SK-MEL-5 (cell line): ENCODE measurements at places on chromosomes 1 and 21.

- DNase-seq, result no peak
These were observed 17.5 kb downstream of the KPNA6 start for GRCh38 chr1:32125313-32125712.

DNA sequence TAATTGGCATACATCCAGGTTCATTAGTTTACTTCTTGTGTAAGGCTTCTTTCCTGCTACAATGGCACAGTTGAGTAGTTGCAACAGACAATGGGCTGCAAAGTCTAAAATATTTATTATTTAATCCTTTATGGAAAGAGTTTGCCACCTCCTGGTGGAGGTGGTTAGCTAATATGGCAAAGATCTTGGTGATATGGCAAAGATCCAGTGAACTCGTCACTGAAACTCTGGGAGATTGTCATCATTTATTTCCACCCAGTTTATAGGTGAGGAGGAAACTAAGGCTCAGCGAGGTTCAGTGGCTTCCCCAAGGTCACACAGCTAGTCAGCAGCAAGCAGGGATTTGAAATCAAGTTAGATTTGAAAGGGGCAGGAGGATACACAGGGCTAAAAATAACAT, 16.1 kb upstream of the IFFO2 start:
- DNase-seq, result peak; percentile 45

GRCh38 chr1:55320891-55321290, 105.7 kb upstream of the USP24 start:
- DNase-seq, result no peak

DNA sequence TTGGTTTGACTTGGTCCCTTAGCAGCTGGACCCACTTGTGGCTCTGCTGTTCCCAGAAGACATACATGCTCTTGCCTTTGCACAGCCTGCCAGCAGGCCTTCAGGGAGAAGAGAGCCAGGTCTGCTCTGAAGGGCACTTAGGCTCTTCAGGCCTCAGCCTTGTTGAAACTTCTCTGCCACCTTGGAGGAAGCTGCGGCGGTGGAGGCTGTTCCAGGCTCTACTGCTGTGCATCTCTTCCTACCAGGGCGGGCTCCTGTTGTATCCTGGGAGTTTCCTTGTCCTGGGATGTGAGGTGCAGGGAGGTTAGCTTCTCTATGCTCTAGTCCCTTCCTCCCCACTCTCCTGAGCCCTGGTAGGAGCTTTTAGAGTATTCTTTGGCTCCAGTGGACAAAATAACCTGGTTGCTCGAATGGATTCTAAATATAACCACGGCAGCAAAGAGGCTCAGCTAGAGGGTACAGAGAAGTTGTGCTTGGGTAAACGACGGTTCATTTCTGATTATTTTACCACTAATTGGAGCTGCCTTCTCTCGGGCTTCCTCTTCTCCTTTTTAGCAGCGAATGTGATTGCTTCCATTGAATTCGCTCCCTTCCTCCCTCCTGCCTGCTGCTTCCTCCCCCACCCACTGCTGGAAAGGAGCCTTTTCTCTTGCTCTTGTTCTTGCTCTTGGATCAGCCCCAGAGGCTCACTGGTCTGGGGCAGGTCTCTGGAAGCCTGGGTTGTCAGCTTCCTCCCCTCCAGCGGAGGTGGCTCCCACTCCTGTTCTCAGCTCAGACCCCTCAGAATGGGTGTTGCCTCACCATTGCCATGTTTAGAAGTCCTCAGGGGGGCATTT, 126.6 kb upstream of the CACNA1E start:
- DNase-seq, result no peak

DNA sequence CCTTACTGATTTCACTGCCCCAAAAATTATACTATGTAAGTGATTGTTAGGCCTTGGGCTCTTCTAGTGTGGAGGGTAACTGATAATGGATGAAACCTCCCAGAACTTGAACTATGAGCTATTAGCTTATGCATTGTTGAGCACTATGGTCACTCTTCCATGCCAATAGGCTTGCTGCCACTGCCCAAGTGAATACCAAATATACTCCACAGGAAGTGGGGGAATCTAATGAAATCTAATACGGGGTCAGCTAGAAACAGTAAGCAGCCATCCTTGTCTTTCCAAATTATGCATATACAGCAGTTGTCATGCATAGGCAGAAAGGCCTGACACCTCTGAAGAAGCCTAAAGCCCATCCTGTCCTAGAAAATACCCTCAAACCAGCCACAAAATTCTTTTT, 198.7 kb upstream of the PTBP2 start:
- no peak for DNase-seq

DNA sequence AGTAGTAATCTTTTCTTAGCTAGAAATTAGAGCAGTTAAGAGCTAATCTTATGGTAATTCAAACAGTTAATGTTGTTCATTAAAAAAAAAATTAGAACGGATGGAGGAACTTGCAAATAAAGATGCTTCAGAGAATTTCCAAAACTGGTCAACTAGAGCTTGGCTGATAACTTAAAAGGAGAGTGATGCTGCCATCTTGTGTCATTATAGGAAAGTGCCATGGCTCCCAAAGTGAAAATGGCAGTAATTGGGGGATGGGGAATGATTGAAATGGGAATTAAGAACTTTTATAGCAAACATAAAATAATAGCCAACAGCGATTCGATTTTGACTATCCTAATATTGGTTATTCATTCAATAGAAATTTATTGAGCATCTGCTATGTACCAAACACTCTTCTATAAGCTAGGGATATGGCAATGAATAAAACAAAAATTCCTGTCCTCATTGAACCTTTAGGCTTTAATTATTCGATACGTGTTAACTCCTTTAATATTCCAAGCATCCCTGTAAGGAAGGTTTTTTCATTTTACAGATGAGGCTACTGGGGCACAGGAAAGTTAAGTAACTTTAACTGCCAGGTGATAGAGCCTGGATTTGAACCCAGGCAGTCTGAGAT, 5.7 kb upstream of the PLPP3 start:
- peak; percentile 66 for DNase-seq

GRCh38 chr1:119007339-119007669, 19.2 kb upstream of the TBX15 start:
- DNase-seq, result no peak

DNA sequence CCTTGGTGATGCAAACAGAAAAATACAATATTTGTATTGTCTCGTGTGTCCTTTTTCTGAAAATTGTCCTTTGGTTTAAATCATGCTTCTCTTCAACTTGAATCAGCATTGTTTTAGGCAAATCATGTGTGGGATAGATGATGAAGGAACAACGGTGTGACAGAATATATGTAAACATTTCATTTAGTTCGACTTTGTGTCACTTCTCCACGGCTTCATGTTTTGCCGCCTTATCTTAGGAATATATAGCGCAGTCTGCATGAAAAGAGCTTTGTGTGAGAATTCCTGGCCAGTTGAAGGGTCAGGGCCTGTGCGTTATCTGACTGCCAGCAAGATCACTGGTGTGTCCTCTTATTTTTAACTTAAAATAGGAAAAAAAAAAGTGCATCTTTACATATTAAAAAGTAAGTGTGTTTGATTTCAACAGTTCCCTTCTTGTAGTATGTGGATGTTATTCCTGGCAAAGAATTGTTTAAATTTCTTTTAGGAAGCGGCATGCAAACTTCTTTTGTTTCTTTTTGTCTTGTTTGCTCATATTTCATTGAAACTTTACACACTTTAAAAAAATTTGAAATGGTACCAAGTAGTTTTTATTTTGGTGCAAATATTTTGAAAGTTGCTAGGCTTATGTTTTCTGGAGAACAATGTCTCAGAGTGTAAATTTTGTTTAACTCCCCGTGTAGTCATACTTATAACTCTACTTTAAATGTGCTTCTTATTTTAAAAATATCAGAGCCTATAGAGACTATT, 465.2 kb downstream of the USP25 start:
- DNase-seq, result peak; percentile 66

GRCh38 chr1:156816561-156817328, at the start of gene SH2D2A:
Gene SH2D2A (minus strand): TSS chr1:156816848. CDS start chr1:156816708, 140 bp downstream.
- no peak for DNase-seq

- no peak for DNase-seq
These were observed 173.4 kb downstream of the TOMM20 start for GRCh38 chr1:234955107-234955731.

DNA sequence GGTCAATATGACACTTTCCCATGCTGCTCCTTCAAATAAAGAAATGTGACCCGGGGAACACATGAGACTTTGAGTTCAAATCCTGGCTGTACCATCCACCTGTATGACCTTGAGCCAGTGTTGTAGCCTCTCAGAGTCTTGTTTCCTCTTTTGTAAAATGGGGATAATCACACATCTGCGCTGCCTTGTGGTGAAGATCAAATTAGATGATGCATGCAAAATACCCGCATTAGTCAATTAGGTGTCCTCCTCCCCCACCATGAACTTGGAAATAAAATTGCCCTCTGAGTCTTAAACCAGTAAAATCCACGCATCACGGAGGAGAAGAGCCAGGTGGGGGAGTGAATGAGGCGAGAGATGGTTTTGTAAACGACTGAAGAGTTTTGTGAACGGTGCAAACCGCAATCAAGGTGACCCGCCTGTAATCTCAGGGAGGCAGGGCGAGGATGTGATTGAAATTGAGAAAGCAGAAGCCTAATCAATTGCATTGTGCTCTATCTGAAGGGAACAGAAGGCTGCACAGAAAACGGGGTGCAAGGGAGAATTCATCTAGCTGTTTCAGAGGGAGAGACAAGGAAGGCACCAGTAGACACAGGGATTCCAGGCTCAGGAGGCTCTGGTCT, 5.8 kb upstream of the AHDC1 start:
- DNase-seq, result no peak

DNA sequence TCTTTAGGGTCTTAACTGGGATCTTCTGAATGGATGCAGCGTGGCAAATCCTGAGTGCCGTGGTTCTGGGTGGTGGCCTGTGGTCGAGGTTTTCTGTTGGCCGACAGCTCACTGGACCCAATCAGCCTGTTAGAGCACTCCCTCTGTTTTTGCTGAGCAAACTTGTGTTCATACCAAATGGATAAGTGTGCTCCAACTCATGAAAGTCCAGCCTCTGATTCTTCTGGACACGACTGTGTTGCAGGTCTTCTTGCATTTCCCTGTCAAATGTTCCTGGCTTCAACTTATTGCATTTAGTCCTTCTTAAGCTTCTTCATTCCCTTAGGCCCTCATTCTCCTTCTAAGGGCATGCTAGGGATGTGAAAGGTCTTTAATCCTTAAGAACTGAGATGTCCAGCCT, 63.7 kb downstream of the AJAP1 start:
- DNase-seq, result no peak

- no peak for DNase-seq
These were observed 18.5 kb upstream of the SEMA4A start for GRCh38 chr1:156134716-156135435.

- DNase-seq, result no peak
These were observed 24.3 kb upstream of the EFHD2 start for GRCh38 chr1:15385420-15385819.

DNA sequence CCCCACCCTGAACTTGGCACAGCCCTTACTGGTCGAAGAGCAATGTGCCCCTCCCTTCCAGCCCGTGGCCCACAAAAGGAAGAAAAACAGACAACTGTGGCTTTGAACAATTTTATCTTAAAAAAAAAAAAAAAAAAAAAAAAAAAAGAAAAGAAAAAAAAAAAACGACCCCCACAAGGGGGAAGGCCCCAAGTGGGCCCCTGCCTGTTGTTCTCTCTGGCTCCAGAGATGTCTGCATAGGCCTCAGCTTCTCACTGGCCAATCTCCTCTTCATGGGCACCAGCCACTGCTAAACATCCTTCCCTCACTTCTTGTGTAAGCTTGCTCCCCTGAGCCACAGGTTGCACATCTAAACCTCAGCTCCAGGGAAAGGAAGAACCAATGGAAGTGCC, 386 bp upstream of the TSTD1 start:
- DNase-seq, result no peak

DNA sequence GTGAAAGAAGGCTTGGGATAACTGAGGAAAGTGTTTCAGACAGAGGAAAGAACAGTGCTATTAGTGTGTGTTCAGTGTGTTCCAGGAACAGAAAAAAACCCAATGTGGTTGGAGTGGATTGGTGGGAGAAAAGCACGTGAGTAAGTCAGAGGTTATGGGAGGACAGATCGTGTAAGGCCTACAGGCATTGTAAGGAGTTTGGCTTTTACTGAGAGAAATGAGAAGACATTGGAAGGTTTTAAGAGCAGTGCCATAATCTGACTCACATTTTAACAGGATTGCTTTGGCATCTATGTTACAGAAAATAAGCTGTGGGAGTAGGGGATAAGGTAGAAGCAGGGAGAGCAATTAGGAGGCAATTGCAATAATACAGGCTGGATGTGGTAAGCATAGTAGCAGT, 4.8 kb downstream of the ARPC5 start:
- peak; percentile 94 for DNase-seq

- no peak for DNase-seq
These were observed 10.6 kb downstream of the SRSF4 start for GRCh38 chr1:29171089-29171488.

DNA sequence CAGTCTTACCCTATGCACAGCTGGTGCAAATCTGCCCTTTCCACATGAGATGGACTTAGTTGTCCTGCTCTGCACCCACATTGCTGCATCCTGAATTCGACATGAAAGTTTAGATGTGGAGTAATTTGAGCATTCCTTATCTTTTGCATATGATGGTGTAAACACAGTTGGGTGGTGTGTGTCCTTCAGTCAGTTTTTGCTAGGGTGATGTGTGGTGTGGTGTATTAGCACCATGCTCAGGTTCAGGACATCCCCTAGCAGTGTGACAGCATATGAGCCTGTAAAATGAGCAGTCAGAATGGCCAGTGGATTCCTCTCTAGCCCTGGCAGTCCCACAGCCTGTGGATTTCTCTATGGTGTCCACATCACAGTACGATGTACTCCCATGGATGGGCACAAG, 42.6 kb upstream of the CD101 start:
- DNase-seq, result no peak
